ENCODE measurements at places on chromosomes 4 and X. TPM values are rescaled to one million over a fixed set of nuclear protein-coding genes. Genes with fewer than 3 reads are reported as not detected.

The GUCY1A1 gene
- total RNA-seq = 1.8 TPM

The MAGEA1 gene
- total RNA-seq = not detected

The PCDH7 gene
- total RNA-seq = 19.8 TPM

The HSPA4L gene
- total RNA-seq = 36.7 TPM

The SYTL4 gene
- 1.4 TPM for total RNA-seq

The MYL5 gene
- 7.8 TPM for total RNA-seq

The NOX1 gene
- not detected for total RNA-seq

The CLIC2 gene
- 0.14 TPM for total RNA-seq

The HSFX1 gene
- 0.93 TPM for total RNA-seq

The ALB gene
- total RNA-seq = 0.28 TPM

The NAP1L3 gene
- not detected for total RNA-seq

The CXorf38 gene
- 12.3 TPM for total RNA-seq

The ODAM gene
- not detected for total RNA-seq

The NEXMIF gene
- total RNA-seq = 0.07 TPM

The RASGEF1B gene
- total RNA-seq = 5.6 TPM

The OGT gene
- total RNA-seq = 118 TPM

The ATP1B4 gene
- total RNA-seq = not detected

The TMSB4X gene
- 3,921 TPM for total RNA-seq

The UTP14A gene
- total RNA-seq = 18.5 TPM

The SPANXA2 gene
- total RNA-seq = not detected

The PPARGC1A gene
- under 0.01 TPM for total RNA-seq

The SFRP2 gene
- not detected for total RNA-seq

The GLUD2 gene
- total RNA-seq = 0.93 TPM

The CT47B1 gene
- not detected for total RNA-seq

The STPG2 gene
- total RNA-seq = 0.36 TPM

The FRMPD3 gene
- total RNA-seq = under 0.01 TPM

The PRR27 gene
- not detected for total RNA-seq

The C4orf46 gene
- 4.7 TPM for total RNA-seq

The CCNB3 gene
- 1.4 TPM for total RNA-seq

The CXCL3 gene
- 3.3 TPM for total RNA-seq

The EMD gene
- 19.1 TPM for total RNA-seq

The LAMTOR3 gene
- total RNA-seq = 45.5 TPM

The DCX gene
- total RNA-seq = not detected

The XAGE5 gene
- total RNA-seq = not detected

The FGB gene
- not detected for total RNA-seq

The KCNE5 gene
- 0.07 TPM for total RNA-seq

The MAGIX gene
- total RNA-seq = 2.7 TPM

The WDR17 gene
- total RNA-seq = under 0.01 TPM

The ABCD1 gene
- 4.3 TPM for total RNA-seq

The USP11 gene
- 14.6 TPM for total RNA-seq

The TMEM47 gene
- 14.5 TPM for total RNA-seq

The MAGEA4 gene
- total RNA-seq = not detected

The CDX4 gene
- total RNA-seq = not detected

The PHKA1 gene
- 21.6 TPM for total RNA-seq

The TCEAL5 gene
- total RNA-seq = not detected

The BTC gene
- 0.68 TPM for total RNA-seq

The NUDT11 gene
- 5.5 TPM for total RNA-seq

The AMTN gene
- total RNA-seq = 1.3 TPM

The GAR1 gene
- 8.2 TPM for total RNA-seq

The PAGE5 gene
- total RNA-seq = not detected

The AGTR2 gene
- total RNA-seq = not detected

The TRPC5OS gene
- total RNA-seq = not detected

The CC2D2A gene
- 8.3 TPM for total RNA-seq

Data from nasal cavity respiratory epithelium epithelial cell of viscerocranial mucosa (primary cell).